ENCODE measurements at places on chromosomes 6 and 20.

GRCh38 chr6:84641076-84641475 is 123.3 kb downstream of the TBX18 start:
- DNase-seq: no peak

DNA sequence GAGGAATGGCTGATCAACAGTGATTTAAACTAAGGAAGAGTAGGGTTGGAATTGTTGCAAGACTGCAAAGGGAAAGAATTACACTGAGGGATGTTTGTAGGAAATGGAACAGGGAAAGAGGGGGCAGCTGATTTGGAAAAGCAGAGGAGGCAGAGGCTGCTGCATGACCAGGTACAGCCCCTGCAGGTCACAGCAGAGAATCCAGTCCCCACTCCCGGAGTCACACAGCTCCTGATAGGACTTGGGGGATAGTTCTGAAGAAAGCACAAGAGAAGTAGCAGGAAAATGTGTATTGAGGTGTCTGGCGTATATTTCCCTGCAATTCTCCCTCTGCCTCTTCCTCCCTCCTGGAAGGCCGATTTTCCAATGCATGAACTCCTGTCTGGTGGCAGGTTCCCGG is 92.5 kb upstream of the PDE10A start:
- DNase-seq: no peak

GRCh38 chr20:10556519-10557083 is 117.2 kb downstream of the JAG1 start:
- DNase-seq: no peak

DNA sequence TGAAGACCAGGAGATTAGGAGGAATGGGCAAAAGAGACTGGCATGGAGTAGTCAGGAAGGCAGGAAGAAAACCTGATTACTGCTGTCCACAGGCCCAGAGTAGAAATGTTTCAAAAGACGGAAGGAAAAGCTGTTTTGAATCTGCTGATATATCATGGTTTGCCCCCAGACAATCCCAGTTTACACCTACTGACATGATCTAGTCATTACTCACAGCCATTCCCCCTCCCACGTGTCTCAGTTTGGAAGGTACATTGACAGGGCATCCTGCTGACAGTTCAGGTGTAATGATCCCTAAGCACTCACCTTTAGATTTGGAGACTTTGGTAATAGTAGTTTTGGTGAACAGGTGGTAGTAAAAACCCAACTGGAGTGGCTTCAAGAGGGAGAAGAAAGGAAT is 9.8 kb upstream of the TXNDC5 start:
- peak; percentile 46 for DNase-seq

- DNase-seq: peak; percentile 41
Measured at GRCh38 chr6:11585426-11586016, 48.0 kb downstream of the TMEM170B start.

DNA sequence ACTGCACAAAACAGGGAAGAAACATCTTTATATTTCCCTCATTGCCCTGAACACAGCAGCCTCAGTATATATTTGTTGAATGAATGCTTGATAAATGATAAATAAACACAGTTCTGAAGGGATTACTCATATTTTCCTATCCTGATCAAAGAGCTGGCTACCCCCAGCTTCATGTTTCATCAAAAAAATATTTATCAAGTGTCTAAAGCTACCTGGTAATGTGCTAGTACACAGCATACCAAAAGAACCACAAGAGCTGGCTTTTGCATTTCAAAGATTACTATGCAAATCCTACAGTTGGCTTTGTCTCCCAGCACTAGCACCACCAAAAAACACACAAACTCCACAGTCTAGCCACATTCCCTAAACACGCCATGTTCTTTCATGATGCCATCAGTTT is 130.0 kb downstream of the BTBD9 start:
- DNase-seq: peak; percentile 67

DNA sequence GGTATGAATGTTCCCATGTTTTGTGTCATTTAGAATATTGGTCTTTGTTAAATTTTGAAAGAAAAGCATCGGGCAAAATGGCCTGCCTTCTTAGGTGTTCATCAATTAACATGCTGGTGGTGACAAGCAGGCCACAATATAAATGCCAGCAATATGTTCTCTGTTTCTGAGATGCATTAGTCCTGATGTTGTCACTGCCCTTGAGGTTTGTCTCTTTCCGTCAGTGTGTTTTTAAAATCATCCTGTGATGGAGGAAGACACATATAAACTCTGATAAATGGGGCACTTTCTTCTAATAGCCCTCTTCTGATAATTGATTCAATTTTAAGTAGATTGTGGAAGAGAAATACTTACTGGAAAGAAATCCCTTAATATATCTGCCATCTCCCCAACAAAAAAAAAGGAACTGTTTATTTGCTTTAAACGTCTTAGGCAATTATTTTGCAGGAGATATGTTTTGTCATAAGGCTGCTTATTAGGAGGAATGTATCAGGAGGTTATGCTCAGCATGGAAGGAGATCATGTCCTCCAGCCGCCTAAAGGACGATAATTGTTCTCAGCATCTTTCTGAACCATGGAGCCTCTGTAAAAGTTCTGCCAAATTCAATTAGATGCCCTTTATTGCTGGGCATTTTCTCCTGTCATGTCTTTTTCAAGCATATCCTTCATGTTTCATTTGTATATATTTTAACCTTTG is 134.1 kb downstream of the COL9A1 start:
- no peak for DNase-seq

- DNase-seq: no peak
Measured at GRCh38 chr6:140538926-140539325, 1164.5 kb upstream of the CITED2 start.
